ENCODE measurements at places on chromosomes 6 and 20.

DNA sequence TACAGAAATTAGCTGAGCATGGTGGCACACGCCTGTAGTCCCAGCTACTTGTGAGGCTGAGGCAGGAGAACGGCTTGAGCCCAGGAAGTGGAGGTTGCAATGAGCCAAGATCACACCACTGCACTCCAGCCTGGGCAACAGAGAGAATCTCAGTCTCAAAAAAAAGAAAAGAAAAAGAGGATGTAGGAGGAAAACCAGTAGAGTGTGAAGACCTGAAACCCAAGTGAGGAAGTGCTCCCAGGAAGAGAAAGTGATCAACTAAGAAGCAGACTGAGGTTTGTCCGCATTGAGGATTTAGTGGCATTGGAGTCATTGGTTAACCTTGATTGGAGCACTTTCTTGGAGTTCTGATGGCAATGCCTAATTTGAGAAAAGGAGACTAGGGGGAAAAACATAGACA, 20.6 kb upstream of the TASP1 start:
- DNase-seq = no peak

DNA sequence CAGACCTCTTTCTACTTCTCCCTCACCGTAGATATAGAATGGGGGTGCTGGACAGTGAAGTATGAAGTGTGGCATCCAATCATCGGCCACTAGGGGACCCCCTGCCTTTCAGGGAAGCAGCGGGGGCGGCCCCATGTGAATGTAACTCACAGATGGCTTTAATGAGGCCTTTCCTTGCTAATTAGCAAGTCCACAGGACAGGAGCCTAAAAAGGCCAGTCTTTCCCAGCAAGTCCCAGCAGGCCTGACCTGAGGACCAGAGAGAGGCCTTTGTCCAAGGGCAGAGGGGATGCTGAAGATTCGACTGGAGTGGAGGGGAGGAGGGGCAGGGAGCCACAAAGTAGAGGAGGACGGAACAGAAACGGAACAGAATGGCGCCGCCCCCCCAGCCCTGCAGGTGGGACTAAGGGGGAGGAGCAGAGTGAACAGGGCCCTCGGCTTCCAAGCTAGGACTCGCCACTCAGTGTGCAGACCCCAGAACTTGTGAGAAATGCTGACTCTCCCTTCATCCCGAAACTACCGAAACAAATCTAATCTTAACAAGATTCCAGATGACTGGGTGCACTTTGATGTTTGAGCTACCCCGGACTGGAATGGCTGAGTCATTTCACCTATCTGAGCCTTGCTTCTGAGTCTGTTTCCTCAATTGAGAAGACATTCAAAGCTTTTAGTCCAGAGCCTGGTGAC, 5.8 kb downstream of the C6orf132 start:
- no peak for DNase-seq

GRCh38 chr6:116218172-116218633, 35.7 kb downstream of the TSPYL4 start:
- DNase-seq = no peak

GRCh38 chr20:8216375-8217200, 84.5 kb downstream of the PLCB1 start:
- DNase-seq = no peak

DNA sequence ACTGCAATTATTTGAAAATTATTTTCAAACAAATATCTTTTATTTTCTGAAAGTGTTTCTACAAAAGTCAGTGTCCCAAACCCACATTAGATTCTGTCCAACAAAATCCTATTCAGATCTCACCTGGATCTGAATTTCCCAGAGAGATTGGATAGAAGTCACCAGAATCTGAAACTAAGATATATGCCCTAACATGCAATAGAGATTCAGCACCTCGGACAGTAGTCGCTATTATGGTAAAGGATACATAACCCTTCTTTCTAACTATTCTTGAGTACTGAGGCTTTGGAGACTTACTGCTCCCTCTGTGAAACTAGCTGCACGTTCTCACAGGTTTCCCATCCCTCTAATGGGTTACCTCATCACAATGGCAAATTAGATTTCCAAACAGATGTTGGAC, 151.4 kb downstream of the ID4 start:
- no peak for DNase-seq

DNA sequence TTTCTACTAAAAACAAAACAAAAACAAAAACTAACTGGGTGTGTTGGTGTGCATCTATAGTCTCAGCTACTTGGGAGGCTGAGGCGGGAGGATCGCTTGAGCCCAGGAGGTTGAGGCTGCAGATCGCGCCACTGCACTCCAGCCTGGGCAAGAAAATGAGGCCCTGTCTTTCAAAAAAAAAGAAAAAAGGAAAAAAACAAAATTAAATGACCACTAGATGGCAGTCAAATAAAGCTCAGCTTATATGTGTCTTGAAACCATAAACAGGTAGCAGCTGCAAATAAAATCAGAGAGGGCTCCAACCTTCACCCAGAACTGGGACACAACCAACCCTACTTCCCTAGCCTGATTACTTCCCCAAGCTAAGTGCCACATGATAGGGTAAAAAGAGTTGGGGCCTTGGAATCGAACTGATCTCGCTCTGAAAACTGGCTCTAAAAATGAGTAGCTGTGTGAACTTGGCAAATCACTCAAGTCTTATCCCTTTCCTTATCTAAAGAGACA, 67.1 kb upstream of the ADGRF4 start:
- no peak for DNase-seq

DNA sequence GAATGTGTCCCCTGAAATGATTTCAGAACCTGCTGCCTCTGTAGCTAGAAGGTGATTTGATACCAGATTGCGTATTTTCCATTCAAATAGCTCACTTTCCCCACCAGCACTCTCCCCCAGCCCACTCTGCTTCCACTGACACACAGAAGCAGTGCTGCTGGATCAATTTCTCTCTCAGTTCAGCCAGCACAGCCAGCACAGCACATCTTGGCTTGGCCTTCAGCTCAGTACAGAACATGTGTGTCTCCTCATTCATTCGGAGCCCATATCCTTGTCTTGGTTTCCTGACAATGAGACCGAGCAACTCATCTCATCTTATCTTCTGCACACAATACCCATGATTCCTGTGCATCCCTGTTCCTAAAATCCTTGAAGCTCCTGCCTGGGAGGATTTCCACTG, 33.8 kb upstream of the CD83 start:
- no peak for DNase-seq

DNA sequence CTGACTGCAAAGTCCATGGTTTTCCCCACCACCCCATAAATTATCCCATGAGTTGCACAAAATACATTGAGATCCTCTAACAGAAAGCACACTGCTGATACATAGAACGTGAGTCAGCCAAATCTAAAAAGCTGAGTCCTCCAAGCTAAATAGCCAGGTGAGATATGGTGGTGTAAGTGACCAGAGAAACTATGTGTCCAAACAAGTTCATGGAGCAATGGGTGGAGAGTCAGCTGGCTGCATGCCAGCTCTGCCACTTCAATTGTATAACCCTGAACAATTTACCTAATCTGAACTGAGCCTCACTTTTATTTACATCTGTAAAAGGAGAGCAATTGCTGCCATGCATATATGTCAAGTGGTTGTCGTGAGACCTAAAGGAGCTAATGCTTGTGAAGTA, 9.7 kb downstream of the SNAP25 start:
- DNase-seq = no peak

DNA sequence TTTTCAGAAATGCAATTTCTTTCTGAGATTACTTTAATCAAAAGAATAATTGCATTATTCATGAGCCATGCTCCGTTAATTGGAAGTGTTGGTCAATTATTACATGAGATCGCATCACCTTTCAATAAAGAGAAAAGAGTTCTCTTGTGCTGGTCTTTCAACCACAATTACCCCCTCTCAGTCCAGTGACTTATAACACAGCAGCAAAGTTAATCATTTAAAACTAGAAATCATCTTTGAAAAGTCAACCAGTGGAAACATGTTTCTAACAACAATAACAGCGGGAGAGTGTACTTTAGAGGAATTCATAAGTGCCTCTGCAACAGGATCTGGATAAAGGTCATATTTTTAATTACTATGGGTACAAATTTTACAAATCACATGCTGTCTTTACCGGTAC, 384.4 kb upstream of the AGPAT4 start:
- no peak for DNase-seq

DNA sequence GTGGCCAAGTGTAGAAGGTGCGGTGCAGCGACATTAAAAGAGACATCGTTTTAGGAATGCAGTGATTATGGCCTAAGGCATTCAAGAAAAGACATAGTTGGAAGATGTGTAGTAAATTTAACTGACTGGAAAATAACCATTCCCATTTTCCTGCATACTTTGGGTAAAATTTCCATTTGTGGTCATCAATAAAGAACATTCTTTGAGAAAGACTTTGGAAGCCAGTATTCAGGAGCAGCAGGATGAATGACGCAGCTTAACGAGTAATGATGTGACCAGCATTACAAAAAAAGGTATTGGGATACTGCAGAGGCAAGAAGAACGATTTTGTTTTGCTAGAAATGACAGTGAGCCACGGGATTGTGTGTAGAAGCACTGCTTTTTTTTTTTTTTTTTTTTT, 7.0 kb upstream of the RWDD1 start:
- DNase-seq = no peak

- DNase-seq = no peak
Observed at GRCh38 chr6:43793154-43793874, 23.3 kb downstream of the VEGFA start.

- no peak for DNase-seq
Observed at GRCh38 chr6:159113223-159113622, 56.0 kb upstream of the FNDC1 start.

GRCh38 chr6:33764036-33764435, 17.3 kb upstream of the IP6K3 start:
- DNase-seq = no peak

Data from effector memory CD4-positive, alpha-beta T cell (primary cell).